HS-5 (cell line): ENCODE measurements at places on chromosomes 3 and 15.

GRCh38 chr3:185585518-185585858 is 607 bp upstream of the SENP2 start:
- no peak for DNase-seq

DNA sequence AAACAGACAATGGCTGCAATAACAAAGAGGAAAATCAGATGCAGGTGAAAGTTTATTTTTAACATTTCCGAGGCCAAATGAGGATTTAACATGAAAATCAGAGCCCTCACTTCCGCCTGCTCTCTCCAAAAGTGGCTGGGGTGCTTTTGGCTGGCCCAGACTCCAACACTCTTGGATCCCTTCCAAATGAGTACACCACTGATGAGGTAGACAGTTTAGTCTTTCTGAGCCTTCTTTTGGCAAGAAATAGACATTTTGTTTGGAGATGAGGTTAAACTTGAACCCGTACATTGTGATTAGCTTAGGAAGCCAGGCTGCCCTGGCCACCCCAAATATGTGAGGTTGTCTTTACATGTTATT is 51.0 kb upstream of the TRA2B start:
- no peak for DNase-seq

- no peak for DNase-seq
Observed at GRCh38 chr3:152177757-152178156, 91.0 kb upstream of the MBNL1 start.

DNA sequence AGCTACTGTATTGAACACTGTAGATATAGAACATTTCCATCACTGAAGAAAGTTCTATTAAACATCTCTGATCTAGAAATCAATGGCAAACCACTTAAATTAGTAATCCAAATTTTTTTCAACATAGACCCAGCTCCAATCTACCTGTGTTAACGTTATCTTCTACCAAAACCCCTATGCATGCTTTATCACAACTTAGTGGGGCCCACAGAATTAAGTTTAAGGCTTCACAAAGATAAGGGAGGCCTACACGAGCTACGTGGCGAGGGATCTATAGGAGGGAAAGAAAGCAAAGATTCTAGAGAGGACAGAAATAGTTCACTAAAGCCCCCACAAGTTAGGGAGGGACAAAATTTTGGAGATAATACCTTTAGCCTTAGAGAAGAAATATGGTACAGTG is 116.1 kb downstream of the TFDP2 start:
- DNase-seq = no peak

DNA sequence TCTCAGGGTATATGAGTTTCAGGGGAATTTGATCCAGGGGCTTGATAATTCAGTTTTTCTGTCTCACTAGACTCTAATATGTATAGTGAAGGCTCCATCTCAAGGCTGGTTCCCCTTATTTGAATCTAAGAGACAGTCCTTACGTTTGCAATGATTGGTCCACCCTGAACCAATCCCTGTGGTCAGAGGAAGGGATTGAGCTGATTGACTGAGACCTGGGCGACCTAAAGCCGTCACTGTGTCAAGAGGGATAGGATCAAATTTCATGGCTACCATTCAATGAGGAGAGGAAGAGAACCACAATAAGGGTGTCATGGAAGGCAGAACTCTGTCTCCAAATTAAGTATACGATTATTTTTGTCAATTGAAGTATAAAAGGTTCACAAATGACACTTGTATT is 16.3 kb downstream of the NUDT16 start:
- no peak for DNase-seq

- no peak for DNase-seq
Observed at GRCh38 chr3:183958226-183958625, 59.5 kb downstream of the ABCC5 start.

GRCh38 chr15:101006931-101007691 is 88.0 kb downstream of the LRRK1 start:
- peak; percentile 48 for DNase-seq
